ENCODE measurements at places on chromosomes 12 and 14.
A peak's percentile ranks its signal among the peaks of the same experiment; 100 is the strongest.

GRCh38 chr14:23097786-23098185, 2.5 kb downstream of the C14orf119 start:
- no peak overlapping the region for H3K27ac ChIP-seq
- H3K4me1 ChIP-seq = peaks cover 17% of the 10 kb centered on the region
- H3K4me3 ChIP-seq = no peak overlapping the region
- H3K36me3 ChIP-seq = peaks cover 11% of the 10 kb centered on the region
- H3K27me3 ChIP-seq = no peaks in the 10 kb centered on the region
- DNase-seq = no peak

GRCh38 chr14:68622856-68623255, 170.0 kb downstream of the ZFP36L1 start:
- no peak for DNase-seq
- H3K4me3 ChIP-seq = no peak overlapping the region
- no peak overlapping the region for H3K27ac ChIP-seq
- H3K4me1 ChIP-seq = peaks cover 37% of the 10 kb centered on the region
- H3K36me3 ChIP-seq = no peaks in the 10 kb centered on the region

GRCh38 chr12:5716201-5716600, 228.9 kb downstream of the ANO2 start:
- H3K36me3 ChIP-seq = no peaks in the 10 kb centered on the region
- no peaks in the 10 kb centered on the region for H3K27me3 ChIP-seq
- peak; percentile 8 for DNase-seq
- peaks cover 54% of the 10 kb centered on the region for H3K4me1 ChIP-seq
- H3K4me3 ChIP-seq = no peak overlapping the region

GRCh38 chr12:83313827-83314226, 627.1 kb downstream of the TMTC2 start:
- no peak overlapping the region for H3K4me3 ChIP-seq
- no peaks in the 10 kb centered on the region for H3K27me3 ChIP-seq
- H3K4me1 ChIP-seq = no peaks in the 10 kb centered on the region
- no peak for DNase-seq
- H3K27ac ChIP-seq = no peak overlapping the region

DNA sequence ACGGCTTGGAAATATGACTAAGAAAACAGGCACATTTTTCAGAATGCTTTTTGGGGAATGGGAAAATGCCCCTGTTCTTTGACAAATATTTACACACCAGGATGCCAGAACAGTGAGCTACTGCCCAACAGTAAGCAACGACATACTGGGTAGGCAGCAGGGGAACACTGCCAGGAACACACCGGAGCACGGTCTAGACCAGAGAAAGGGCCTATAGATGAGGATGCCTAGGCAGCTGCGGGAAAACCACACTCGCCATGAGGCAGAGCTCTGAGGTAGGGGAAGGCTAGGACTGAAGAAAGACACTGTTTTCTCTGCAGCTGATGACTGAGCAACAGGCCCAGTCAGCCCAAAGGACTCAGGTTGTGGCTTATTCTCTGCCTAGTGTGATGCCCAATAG, 45.9 kb upstream of the COL2A1 start:
- no peak overlapping the region for H3K4me3 ChIP-seq
- no peaks in the 10 kb centered on the region for H3K27me3 ChIP-seq
- no peak overlapping the region for H3K27ac ChIP-seq
- H3K4me1 ChIP-seq = no peaks in the 10 kb centered on the region
- no peak for DNase-seq

GRCh38 chr12:131900397-131900796, 6.0 kb downstream of the ULK1 start:
- H3K27me3 ChIP-seq = no peaks in the 10 kb centered on the region
- H3K4me1 ChIP-seq = peaks cover 17% of the 10 kb centered on the region
- H3K27ac ChIP-seq = no peak overlapping the region
- DNase-seq = no peak

DNA sequence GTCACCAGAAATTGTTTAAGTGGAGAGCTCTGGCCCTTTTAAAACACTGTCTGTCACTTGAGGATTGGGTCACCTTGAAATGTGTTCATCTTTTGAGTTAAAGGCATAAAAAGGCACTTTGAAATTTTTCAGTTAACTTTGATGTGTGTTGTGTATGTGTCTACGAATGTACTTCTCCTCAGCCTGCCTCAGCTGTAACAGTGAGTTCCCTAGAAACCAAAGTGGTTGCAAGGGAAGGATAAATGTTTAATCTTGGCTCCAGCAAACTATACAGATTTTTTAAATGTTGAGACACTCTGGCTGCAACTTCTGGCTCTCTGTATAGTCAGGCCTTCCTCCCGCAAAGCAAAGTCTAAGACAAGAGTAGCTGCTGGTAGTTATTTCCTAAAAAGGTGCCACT, 8.3 kb downstream of the DERA start:
- no peaks in the 10 kb centered on the region for H3K36me3 ChIP-seq
- H3K4me3 ChIP-seq = no peak overlapping the region
- H3K27me3 ChIP-seq = no peaks in the 10 kb centered on the region
- H3K4me1 ChIP-seq = no peaks in the 10 kb centered on the region

- H3K36me3 ChIP-seq = peaks cover 49% of the 10 kb centered on the region
- no peak overlapping the region for H3K27ac ChIP-seq
- no peaks in the 10 kb centered on the region for H3K4me1 ChIP-seq
- no peak for DNase-seq
These were observed 28.8 kb downstream of the CCNK start for GRCh38 chr14:99509871-99510555.

DNA sequence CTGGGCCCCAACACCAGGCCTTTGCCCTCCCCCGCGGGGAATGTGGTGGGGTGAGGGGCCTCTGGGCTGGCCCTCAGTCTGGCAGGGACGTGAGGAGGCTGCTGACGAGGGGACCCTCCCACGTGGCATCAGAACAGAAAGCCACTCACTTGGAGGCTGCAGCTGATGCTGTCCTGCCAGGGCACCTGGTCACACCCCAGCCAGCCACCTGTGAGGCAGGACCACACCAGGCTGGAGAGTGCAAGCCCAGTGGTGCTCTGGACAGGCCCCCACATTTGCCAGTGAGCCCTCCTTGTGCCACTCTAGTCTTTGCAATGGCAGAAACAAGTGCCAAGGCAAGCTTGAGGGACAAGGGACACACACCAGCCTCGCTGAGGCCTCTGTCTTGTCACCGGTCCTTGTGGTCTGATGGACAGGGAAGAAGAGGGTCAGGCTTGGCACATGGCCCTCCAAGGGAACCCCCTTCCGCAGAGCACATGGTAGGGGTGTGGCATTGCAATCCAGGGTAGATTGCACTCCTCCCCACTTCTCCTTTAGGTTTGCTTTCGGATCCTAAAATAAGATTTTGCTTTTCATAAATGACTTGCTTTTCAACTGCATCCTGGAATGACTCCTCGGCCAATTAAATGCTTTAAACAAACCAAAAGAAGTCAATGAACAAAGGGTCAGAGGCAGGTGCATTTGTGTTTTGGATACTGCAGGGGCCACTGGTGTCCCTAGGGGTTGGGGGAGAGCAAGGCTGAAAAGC, 53.7 kb downstream of the CCDC88C start:
- no peaks in the 10 kb centered on the region for H3K36me3 ChIP-seq
- DNase-seq = no peak
- no peak overlapping the region for H3K27ac ChIP-seq
- no peaks in the 10 kb centered on the region for H3K27me3 ChIP-seq
- no peak overlapping the region for H3K4me3 ChIP-seq
- H3K4me1 ChIP-seq = no peaks in the 10 kb centered on the region

GRCh38 chr12:47078733-47079467, 521 bp upstream of the PCED1B start:
- H3K4me1 ChIP-seq = peaks cover 52% of the 10 kb centered on the region
- no peak for DNase-seq
- peak overlapping the region; percentile 95 for H3K4me3 ChIP-seq

- no peaks in the 10 kb centered on the region for H3K27me3 ChIP-seq
- H3K4me3 ChIP-seq = no peak overlapping the region
- no peaks in the 10 kb centered on the region for H3K36me3 ChIP-seq
- no peaks in the 10 kb centered on the region for H3K4me1 ChIP-seq
- no peak overlapping the region for H3K27ac ChIP-seq
- no peak for DNase-seq
These were observed 6.9 kb upstream of the DNM1L start for GRCh38 chr12:32671930-32672780.

GRCh38 chr12:58465418-58465817, 454.9 kb downstream of the LRIG3 start:
- no peaks in the 10 kb centered on the region for H3K36me3 ChIP-seq
- H3K27me3 ChIP-seq = no peaks in the 10 kb centered on the region
- H3K4me3 ChIP-seq = no peak overlapping the region
- no peaks in the 10 kb centered on the region for H3K4me1 ChIP-seq
- no peak overlapping the region for H3K27ac ChIP-seq

GRCh38 chr14:41872931-41873685, 266.4 kb downstream of the LRFN5 start:
- H3K27me3 ChIP-seq = no peaks in the 10 kb centered on the region
- H3K4me3 ChIP-seq = no peak overlapping the region
- no peak for DNase-seq
- H3K36me3 ChIP-seq = no peaks in the 10 kb centered on the region
- H3K4me1 ChIP-seq = no peaks in the 10 kb centered on the region
- H3K27ac ChIP-seq = no peak overlapping the region

DNA sequence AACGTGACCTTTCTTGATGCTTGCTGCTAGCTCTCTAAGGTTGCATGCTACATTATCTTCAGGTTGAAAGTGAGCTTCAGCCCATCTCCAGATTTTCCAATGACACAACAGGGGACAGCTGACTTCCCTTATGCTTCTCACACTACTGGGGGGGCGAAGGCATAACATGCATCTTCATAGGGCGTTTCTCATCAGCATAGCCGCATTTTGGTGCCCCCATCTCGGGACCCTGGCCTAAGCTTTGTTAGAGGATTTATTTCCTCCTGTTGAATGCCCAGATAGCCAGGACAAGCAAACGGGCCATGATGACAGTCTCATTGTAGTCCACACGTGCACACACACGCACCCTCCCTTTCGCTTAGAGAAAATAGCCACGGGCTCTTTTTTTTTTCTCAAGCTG, 30.7 kb downstream of the SSPN start:
- no peak for DNase-seq
- peak overlapping the region; percentile 77 for H3K4me3 ChIP-seq
- H3K36me3 ChIP-seq = no peaks in the 10 kb centered on the region
- peak overlapping the region; percentile 9 for H3K27ac ChIP-seq
- peaks cover 10% of the 10 kb centered on the region for H3K4me1 ChIP-seq

DNA sequence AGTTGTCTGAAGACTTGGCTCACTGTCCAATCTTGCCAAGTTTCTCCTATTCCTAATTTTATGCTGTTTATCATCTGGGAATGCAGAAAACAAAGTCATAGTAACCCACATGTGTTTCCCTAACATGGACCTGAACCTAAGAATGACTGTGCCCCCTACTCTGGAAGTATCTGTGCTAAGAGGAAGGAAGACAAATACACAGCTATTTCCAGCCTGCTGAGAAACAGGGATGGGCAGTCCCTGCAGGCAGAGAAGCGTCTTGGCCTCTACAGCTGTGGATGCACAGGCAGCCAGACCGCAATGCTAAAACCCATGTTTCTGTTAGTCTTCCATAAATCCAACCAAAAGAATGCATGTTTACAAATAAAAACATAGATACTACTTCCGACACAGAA, 56.2 kb downstream of the DUSP16 start:
- H3K4me3 ChIP-seq = peak overlapping the region; percentile 57
- no peaks in the 10 kb centered on the region for H3K27me3 ChIP-seq
- no peak for DNase-seq
- no peaks in the 10 kb centered on the region for H3K36me3 ChIP-seq
- peaks cover 25% of the 10 kb centered on the region for H3K4me1 ChIP-seq

DNA sequence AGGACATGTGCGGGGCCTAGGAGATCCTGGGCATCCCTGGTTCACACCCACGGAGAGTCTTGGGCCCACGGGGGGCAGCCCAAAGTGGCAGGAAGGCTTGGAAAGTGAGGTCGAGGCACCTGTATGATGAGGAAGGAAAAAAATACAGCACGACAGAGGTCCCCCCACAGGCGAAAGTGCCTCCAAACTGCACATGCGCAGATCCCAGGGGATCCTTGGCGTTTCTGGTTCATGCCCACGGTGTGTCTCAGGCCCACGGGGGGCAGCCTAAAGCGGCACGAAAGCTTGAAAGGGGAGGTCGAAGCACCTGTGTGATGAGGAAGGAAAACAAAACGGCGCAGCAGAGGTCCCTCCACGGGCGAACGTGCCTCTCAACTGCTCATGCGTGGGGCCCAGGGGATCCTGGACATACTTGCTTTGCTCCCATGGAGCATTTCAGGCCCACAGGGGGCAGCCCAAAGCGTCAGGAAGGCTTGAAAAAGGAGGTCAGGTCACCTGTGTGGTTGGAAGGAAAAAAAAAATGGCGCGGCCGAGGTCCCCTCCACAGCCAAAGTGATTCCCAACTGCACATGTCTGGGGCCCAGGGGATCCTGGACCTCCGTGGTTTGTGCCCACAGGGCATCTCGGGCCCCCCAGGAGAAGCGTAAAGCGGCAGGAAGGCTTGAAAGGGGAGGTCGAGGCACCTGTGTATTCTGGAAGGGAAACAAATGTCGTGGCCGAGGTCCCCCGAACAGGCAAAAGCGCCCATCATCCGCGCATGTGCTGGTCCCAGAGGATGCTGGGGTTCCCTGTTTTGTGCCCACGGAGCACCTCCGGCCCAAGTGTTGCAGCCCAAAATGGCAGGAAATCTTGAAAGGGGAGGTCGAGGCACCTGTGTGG, 582.6 kb downstream of the ALG10 start:
- no peak overlapping the region for H3K27ac ChIP-seq
- H3K4me3 ChIP-seq = no peak overlapping the region
- no peaks in the 10 kb centered on the region for H3K36me3 ChIP-seq
- DNase-seq = no peak
- H3K4me1 ChIP-seq = no peaks in the 10 kb centered on the region
- H3K27me3 ChIP-seq = no peaks in the 10 kb centered on the region
